ENCODE measurements at places on chromosomes 11 and 22.

DNA sequence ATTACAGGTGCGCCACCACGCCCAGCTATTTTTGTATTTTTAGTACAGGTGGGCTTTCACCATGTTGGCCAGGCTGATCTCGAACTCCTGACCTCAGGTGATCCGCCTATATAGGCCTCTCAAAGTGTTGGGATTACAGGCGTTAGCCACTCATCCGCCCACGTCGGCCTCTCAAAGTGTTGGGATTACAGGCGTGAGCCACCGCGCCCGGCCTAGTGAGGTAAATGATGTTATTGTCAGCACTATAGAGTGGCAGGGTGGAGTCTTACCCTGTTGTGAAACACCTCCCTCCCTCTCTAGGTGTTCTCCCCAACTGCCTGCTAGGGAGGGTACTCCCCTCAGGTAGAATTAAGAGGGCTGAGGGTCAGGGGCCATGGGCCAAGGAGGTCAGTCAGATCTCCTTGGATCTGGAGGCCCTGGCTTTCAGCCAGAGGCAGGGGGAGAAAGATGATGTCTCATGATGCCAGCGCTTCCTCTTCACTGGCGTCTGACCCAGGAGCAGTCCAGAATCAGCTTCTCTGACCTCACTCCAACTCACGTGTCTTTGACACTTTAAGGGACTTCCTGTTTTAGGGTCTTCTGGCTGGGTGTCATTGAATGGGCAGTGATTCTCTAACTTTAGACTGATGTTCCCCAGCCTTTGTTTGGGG lies 2.0 kb downstream of the GGA1 start:
- peak; percentile 65 for DNase-seq

GRCh38 chr22:31585161-31585859 lies 76.7 kb downstream of the PISD start:
- DNase-seq, result peak; percentile 82

DNA sequence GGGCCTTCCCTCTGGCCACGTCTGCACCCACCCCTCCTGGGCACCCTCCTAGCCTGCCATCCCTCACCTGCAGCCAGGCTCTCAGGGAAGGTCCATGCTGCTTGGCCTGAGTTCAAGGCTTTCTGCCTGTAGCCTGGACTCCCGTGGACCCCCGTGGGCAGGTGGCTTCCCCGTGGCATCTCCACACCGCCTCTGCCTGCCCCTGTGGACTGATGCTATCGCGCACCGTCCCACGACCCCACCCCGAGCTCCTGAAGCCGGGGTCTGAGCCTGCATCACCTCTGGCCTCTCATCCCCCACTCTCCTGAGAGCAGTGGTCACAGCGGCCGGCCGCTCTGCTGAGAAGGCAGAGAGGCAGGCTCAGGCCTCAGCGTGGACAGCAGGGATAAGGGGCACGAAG lies 4.5 kb downstream of the IFITM5 start:
- DNase-seq, result no peak

- no peak for DNase-seq
Observed at GRCh38 chr11:82936261-82936660, 34.7 kb downstream of the DDIAS start.

- no peak for DNase-seq
Observed at GRCh38 chr11:76655501-76656049, 15.0 kb downstream of the LRRC32 start.

DNA sequence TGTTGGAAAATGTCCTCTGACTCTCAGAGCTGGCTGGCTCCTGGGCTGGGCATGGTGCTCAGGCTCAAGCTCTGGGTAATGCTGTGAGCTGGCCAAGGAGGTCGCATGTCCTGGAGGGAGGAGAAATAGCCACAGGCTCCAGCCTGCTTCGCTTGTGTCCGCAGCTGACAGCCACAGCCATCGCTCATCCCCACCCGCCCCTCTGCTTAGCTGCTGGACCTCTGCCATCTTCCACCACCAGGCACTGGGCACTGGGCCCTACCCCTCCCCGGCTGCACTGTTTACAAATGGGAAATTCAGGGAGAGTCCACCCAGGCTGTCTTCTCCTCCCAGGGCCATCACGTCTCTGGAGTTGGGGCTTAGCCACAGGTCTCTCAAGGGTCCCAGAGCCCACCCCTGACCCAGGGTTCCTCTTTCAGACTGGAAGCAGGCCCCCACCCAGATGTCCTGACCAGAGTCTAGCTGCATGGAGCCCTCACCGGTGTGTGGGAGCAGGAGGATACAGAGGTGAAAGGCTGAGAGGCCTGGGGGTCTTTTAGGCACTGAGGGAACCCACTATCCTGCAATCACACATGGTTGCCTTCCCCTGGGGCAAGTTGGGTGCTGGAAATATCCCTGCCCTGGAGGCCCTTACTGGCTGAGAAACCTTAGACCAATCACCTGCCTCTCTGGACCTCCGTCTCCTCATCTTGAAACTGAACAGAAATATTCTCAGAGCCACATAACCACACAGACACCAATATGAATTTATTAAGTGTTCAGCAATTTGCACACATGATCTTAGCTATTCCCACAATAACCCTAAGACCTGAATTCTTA lies 62.7 kb downstream of the CD82 start:
- DNase-seq, result no peak

DNA sequence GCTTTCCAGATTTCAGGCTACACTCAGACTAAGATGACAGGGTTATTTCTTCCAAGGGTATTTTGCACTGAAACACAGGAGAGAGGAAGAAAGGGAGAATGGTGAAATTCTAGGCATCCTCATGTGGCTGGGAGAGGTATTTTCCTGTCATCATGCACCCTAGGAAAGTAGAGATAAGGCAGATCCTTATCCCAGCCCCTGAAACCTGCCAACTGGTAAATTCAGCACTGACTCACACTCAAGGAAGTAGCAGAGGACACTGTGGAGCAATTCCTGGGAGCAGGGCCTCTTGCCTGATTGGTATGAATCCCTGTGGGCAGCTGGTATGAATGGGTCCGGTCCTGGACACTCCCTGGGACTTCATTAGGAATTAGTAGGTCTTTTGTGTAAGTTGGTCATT lies 37.6 kb upstream of the SLC5A1 start:
- DNase-seq, result no peak

DNA sequence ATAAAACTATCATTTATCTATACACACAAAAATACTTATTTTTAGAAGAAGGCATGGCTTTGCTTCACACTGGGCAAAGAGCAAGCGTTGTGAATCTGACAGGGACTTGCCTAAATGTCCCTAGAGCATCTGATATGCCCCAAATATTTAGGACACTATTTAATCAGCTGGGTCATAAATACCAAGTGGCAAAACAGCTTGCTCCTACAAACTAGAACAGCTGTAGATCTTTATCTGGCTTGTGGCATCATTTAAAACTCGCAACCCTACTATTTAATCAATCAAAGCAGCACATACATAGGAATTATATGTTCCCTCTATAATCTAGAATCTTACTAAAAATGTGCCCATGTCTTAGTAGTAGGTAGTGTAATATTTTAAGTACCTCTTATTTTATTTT lies 999.5 kb downstream of the JRKL start:
- no peak for DNase-seq

DNA sequence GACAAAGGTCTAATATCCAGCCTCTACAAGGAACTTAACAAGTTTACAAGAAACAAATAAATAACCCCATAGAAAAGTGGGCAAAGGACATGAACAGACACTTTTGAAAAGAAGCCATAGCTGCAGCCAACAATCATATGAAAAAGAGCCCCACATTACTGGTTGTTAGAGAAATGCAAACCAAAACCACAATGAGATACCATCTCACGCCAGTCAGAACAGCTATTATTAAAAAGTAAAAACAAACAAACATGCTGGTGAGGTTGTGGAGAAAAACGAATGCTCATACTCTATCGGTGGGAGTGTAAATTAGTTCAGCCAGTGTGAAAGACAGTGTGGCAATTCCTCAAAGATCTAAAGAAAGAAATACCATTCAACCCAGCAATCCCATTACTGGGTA lies 5.6 kb upstream of the SLC22A25 start:
- no peak for DNase-seq

DNA sequence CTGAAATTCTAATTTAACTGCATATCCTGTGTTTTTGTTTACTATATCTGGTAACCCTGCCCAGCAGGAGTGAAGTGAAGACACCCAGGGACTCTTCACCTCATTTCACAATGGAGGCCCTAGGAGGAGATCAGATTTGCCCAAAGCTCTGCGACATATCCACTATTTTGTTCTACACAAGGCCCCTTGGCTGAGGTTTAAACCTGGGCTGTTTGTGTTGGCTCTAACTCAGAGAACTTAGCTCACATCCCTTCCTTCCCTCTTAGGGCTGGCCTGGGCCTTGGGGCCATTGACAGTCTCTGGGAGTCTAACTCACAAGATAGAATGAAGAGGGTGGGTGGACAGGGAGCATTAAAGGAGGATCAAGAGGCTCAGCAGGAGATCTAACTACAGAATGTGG lies 8.2 kb upstream of the PLA2G3 start:
- no peak for DNase-seq
